Natural killer cell (primary cell): ENCODE measurements at places on chromosomes 12 and 14. TPM values are rescaled to one million over a fixed set of nuclear protein-coding genes. Genes with fewer than 3 reads are reported as not detected.
A peak's percentile ranks its signal among the peaks of the same experiment; 100 is the strongest.

DNA sequence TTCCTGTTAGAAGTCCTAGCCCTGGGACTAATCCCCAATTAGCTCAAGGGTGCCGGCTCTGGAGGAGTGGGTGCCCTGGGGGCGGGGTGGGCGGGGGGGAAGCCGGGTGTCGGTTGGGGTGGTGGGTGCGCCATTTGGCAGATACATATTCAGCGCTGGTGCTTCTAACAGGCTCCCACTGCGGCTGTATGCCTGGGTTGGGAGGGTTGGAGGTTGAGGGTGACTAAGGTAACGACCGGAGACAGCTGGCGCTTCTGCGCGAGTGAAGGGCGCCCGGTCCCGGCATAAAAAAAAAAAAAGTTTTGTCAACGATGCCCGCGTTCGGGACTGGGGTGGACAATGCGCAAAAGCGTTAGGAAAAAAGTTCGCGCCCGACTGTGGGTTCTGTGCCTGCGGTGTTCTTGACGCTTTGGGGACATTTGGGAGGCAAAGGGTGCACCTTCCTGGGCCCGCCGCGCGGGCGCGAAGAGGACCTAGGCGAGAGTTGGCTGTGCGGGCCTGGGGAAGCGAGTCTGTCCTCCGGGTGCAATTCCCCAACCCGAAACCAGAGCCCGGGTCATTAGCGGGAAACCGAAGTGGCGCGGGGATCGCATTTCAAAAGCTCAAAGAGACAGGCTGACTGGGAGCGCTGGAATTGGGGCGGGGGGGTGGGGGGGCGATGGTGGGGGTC, 19.2 kb downstream of the TBX3 start:
- H3K27me3 ChIP-seq = peaks cover 20% of the 10 kb centered on the region
- H3K36me3 ChIP-seq = no peaks in the 10 kb centered on the region
- H3K4me1 ChIP-seq = no peaks in the 10 kb centered on the region
- no peak overlapping the region for H3K4me3 ChIP-seq
- H3K27ac ChIP-seq = no peak overlapping the region

GRCh38 chr12:15956413-15957185, 45.5 kb downstream of the DERA start:
- H3K27me3 ChIP-seq = no peaks in the 10 kb centered on the region
- DNase-seq = no peak
- H3K4me3 ChIP-seq = no peak overlapping the region

DNA sequence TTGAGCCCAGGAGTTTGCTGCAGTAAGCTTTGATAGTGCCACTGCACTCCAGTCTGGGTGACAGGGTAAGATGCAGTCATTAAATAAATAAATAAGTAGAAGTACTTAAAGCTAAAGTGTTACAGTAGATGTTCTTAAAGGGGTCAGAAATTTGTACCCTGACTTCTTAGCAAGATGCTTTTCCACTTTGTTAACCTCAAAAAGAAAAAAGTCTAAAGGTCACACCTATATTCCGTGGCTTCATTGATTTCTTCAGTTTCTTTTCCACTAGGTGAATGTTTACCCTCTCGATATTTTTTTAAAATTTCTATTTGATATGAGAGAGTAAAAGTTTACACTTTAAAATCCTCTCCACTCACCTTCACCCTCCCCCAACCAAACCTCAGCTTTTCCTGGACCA, 64.3 kb upstream of the PLEKHA5 start:
- no peak overlapping the region for H3K4me3 ChIP-seq
- H3K36me3 ChIP-seq = no peaks in the 10 kb centered on the region
- H3K4me1 ChIP-seq = no peaks in the 10 kb centered on the region
- no peaks in the 10 kb centered on the region for H3K27me3 ChIP-seq
- H3K27ac ChIP-seq = no peak overlapping the region

GRCh38 chr12:117031843-117032592, 67.2 kb downstream of the TESC start:
- peaks cover 17% of the 10 kb centered on the region for H3K36me3 ChIP-seq
- DNase-seq = no peak
- H3K4me3 ChIP-seq = no peak overlapping the region
- peaks cover 18% of the 10 kb centered on the region for H3K4me1 ChIP-seq

DNA sequence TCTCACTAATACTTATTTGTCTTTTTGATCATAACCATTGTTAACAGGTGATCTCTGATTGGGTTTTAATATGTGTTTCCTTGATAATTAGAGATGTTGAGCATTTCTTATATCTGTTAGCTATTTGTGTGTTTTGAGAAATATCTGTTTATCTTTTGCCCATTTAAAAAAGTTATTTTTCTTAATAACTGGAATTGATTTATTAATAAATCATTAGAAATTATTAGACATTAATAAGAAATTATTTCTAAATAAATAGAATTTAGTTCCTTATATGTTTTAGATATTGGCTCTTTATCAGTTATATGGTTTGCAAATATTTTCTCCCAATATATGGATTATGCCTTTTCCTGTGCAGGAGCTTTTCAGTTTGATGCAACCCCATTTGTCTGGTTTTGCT, 18.7 kb downstream of the TMX1 start:
- no peak overlapping the region for H3K27ac ChIP-seq
- H3K4me3 ChIP-seq = no peak overlapping the region
- DNase-seq = no peak
- H3K36me3 ChIP-seq = peaks cover 17% of the 10 kb centered on the region
- H3K27me3 ChIP-seq = no peaks in the 10 kb centered on the region

Gene SLC24A4
- 3.2 TPM for total RNA-seq

- peaks cover 30% of the 10 kb centered on the region for H3K4me1 ChIP-seq
- H3K4me3 ChIP-seq = peak overlapping the region; percentile 38
- H3K27ac ChIP-seq = peak overlapping the region; percentile 45
- no peak for DNase-seq
Observed at GRCh38 chr12:1917172-1918070, 1.0 kb downstream of the CACNA2D4 start.

DNA sequence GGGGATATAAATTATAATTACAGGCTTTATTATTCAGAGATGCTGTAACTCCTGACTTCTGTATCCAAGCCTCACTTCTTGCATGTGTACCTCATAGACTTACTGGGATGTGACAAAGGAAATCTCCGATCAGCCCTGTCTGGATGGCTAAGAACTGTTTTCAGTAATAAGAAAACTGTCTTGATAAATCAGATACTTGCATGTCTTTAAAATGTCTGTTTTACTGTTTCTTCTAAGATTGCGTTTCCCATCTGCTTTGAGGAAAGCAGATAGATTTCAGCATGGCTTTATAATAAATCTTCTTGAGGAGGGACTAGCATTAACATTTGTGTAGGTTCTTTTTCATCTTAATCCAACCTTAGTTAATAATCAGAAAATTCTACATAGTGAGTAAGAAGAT, 395.9 kb downstream of the EGLN3 start:
- H3K4me3 ChIP-seq = no peak overlapping the region
- H3K27ac ChIP-seq = no peak overlapping the region
- H3K4me1 ChIP-seq = no peaks in the 10 kb centered on the region
- H3K27me3 ChIP-seq = no peaks in the 10 kb centered on the region
- H3K36me3 ChIP-seq = no peaks in the 10 kb centered on the region

DNA sequence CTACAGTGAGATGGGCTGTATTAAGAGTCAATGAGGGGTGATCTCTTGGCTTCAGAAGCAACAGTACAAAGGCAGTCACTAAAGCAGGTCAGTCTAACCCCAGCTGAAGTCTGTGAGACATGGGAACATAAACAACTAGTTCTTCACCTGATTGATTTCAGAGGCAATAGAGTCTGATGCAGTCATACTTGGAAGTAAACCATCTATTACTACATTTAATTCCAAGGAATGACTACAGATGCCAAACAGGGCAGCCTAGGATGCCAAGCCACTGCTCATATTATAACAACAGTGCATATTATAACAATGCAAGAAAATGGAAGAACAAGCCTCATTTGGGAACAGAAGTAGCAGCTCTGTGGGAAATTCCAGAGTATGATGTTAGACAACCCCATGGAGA, 35.8 kb downstream of the GRIN2B start:
- no peaks in the 10 kb centered on the region for H3K36me3 ChIP-seq
- H3K4me1 ChIP-seq = no peaks in the 10 kb centered on the region
- H3K4me3 ChIP-seq = no peak overlapping the region

Gene TRHDE
- 0.33 TPM for total RNA-seq

- DNase-seq = no peak
- H3K4me1 ChIP-seq = no peaks in the 10 kb centered on the region
- peaks cover 53% of the 10 kb centered on the region for H3K36me3 ChIP-seq
- H3K27me3 ChIP-seq = no peaks in the 10 kb centered on the region
- no peak overlapping the region for H3K27ac ChIP-seq
Observed at GRCh38 chr12:103986829-103987228, 21.2 kb downstream of the TDG start.

DNA sequence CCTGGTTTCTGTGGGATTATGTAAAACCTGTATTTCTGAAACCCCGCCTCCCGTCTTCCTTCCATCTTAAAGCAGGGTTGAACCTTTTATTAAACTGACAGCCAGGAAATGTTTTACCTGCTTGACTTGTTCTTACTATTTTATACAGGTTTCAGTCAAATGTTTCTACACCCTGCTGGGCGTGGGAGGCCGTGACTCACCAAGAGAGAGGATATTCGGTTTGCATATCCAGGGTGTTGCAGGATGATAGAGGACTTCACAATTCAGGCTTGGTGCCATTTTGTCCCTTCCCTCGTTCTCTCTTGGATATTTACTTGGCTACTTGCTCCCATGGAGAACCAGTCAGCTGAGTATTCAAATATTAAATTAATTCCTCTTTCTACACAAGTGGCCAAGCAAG, 69.7 kb downstream of the ARF6 start:
- no peaks in the 10 kb centered on the region for H3K27me3 ChIP-seq
- H3K4me1 ChIP-seq = no peaks in the 10 kb centered on the region
- H3K4me3 ChIP-seq = no peak overlapping the region
- no peak for DNase-seq

DNA sequence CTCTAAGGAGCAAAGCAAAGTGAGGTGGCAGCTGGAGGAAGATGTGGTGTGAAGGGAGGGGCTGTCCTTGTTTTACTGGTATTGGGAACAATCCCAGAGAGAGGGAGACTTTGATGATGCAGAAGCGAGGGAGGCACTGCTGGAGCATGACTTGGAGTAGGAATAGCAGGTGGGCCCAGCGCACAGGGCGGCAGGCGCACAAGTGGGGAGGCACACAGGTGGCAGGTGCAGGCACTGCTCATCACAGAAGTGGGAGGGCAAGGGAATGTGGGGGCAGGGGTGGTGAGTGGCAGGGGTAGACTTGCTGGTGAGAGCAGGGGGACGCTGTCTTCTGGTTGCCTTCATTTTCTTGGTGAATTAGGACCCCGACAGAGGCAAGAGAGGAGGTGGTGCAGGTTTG, 11.5 kb upstream of the IFI27 start:
- no peak overlapping the region for H3K4me3 ChIP-seq
- H3K36me3 ChIP-seq = no peaks in the 10 kb centered on the region
- H3K27ac ChIP-seq = no peak overlapping the region
- no peaks in the 10 kb centered on the region for H3K27me3 ChIP-seq
- H3K4me1 ChIP-seq = no peaks in the 10 kb centered on the region

DNA sequence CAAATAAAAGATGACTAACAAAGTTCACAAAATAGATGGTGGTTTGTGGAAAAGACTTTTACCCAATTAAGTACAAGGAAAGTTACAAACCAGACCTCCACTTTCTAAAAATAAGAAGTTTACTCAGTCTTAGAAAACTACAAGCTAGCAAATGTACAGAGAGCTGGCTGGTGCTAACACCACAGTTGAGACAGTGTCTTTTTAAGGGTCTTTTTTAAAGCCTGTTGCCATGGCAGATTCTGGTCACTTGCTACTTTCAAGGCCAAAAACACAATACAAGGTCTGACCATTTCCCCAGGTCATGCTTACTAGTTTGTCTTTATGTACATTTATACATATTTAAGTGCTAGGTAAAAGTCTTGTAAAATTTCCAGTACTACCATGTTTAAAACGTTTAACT, 2.4 kb downstream of the BTG1 start:
- peak overlapping the region; percentile 88 for H3K4me3 ChIP-seq
- DNase-seq = no peak
- H3K27me3 ChIP-seq = no peaks in the 10 kb centered on the region
- no peaks in the 10 kb centered on the region for H3K4me1 ChIP-seq
- H3K27ac ChIP-seq = peak overlapping the region; percentile 94
